ENCODE measurements at places on chromosomes 3 and 15.
A peak's percentile ranks its signal among the peaks of the same experiment; 100 is the strongest.

- peak; percentile 69 for DNase-seq
Measured at GRCh38 chr3:123286308-123287023, 84.7 kb downstream of the SEC22A start.

DNA sequence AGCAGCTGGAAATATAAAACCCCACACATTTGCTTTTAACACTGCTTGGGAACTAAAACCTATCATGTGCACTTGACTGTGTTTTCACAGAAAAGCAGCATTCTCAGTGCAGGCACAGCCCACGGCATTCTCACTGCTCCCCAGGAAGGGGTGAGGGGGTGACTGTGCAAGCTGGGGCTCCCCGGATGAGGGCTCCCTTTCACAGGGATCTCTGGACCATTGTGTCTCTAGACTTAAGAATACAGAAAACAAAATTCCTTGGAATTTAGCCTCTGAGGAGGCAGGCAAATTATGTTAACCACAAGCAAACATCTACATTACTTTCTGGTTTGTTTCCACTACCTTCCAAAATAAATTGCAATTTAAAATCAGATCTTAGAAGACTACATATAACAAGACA, 100.3 kb downstream of the FSIP1 start:
- DNase-seq: no peak

DNA sequence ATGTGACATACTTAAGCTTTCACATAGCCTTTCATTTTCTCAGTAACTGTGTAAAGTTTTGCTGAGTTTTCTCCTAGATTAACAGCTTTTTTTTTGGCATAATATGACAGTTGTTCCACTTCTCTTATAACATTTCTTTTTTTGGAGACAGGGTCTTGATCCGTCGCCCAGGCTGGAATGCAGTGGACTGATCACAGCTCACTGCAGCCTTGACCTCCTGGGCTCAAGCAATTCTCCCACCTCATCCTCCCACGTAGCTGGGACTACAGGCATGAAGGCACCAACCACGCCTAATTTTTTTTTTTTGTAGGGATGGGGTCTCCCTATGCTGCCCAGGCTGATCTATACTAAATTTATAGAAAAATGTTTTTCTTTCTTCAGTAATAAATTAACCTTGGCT, 30.1 kb downstream of the DLG1 start:
- DNase-seq: no peak

- no peak for DNase-seq
Measured at GRCh38 chr3:194301730-194302129, 49.4 kb downstream of the CPN2 start.

DNA sequence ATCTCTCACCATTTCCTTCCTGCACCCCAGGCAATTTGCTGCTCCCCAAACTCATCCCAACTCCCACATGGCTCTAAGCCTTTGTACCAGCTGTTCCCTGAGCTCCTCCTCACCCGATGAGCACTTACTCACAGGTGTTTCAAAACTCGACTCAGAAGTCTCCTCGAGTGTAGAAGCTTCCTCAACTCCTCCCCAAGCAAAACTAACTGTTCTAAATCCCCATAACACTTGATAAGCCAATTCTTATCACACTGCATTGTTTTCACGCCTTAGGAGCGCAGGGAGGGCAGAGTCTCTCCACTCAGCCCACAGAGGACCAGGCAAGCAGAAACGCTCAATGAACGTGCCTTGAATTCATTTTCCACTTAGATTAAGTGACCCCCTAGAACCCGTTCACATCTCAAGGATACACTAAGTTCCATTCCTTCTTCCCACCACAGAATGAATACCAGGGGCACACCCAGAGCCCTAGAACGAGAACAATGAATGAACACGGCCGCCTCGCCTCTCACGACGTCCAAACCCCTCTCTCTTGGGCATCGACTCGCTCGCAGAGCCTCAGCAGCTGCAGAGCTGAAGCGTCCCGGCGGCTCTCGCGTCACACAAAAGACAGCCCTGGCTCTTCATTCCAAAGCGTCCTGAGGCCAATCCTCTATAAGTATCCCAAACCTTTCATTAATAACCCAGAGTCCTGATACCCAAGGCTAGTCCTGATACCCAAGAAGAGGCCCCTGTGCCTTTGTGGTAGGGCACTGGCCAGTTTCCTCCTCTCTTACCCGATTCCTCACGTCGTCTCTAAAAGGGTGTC, 1.1 kb downstream of the RAF1 start:
- peak; percentile 28 for DNase-seq

DNA sequence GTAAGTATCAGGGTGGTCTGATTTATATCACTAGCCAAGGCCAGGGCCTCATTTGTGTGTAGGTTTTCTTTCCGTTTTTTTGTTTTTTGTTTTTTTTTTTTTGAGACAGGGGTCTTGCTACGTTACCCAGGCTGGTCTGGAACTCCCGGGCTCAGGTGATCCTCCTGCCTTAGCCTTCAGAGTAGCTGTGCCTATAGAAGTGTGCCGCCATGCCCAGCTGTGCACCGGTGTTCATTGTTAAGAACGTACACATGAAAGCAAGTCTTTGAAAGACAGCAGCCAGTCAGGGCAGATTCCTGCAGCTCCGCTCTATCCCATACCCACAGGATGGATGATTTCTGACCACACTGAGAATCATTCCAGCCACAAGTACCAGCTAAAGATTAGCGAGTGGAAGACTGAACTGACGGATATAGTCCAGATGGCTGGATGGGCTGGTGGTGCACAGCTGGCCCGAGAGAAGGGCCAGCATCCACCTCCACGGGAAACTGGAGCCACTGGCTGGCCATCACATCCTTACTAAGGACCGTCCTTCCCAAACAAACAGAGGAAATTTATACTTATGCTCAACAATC, 95.4 kb downstream of the PCSK6 start:
- no peak for DNase-seq

DNA sequence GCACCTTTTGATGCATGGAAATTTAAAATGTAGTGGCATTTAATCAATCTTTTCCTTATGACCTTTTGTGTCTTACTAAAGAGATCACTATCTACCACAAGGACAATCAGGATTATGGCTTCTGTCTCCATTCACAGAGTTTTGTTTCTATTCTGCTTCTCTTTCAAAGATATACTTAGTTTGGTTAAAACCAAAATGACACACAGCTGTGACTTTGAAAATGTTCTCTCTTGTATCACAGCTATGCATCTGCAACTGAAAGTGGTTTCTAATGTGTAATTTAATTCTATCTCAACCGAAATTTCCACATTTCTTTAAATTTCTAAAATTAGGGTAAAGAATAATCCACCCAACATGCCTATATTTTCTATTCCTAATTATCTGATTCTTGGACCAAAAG, 27.7 kb downstream of the HLTF start:
- DNase-seq: no peak

All from neural crest cell (in vitro differentiated cells).